ENCODE measurements at places on chromosomes 7 and 10.

GRCh38 chr7:4486907-4487306 lies 195.2 kb upstream of the FOXK1 start:
- no peak for DNase-seq

DNA sequence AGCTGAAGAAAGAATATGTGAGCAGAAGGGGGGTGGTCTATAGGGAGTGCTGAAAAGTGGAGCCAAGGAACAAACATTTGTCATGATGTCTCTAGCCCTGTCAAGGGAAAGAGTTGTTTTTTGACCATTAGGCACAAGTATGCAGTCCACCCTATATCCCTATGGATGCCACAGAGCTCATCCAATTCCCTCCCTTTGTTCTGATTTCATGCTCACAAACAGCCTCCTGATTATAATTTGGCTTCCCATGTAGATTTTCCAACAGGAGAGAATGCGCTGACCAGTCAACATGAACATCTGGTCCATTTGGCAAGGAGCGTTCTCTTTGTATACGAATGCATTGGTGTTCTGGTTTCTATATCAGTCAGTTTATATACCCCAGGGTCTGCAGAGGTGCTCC lies 12.1 kb upstream of the CEP41 start:
- no peak for DNase-seq

DNA sequence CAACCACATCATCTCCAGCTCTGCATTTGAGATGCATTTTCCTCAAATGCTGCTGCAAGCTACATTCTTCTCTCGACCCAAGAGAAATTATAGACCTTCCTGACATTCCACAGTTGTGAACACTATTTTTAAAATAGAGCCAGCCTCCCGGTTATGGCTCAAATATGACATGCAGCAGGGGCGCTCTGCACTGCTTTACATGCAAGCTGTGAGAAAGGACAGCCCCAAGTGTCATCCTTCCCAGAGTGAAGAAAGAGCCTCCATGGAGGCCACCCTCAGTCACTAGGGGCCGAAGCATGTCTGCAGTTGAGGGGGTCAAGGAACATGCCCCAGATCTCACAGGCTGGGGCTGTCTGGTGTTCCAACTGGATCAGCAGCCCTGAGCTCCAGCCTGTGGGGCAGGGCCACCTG lies 63.9 kb upstream of the CHST15 start:
- no peak for DNase-seq

DNA sequence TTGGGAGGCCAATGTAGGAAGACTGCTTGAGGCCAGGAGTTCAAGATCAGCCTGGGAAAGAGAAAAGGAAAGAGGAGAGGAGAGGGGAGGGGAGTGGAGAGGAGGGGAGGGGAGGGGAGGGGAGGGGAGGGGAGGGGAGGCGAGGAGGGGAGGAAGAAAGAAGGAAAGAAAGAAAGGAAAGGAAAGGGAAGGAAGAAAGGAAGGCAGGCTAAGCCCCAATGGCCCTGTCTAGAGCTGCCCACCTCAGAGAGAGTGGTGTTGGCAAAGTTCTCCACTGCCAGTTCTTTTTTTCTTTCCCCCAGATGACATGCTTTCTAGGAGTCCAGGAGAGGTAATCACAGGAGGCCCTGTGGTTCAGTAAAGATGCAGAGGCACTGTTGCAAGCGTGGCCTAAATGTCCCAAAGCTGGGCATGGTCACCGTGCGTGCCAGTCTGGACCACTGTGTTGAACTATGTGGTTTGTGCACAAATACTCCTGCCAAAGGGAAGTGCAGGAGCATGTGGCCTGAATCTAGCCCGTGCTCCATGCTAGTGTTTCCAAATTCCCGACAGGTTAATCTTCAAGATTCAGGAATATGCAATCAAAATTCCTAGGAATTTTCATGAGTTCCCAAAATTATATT lies 39.7 kb downstream of the ODAD2 start:
- DNase-seq, result no peak

DNA sequence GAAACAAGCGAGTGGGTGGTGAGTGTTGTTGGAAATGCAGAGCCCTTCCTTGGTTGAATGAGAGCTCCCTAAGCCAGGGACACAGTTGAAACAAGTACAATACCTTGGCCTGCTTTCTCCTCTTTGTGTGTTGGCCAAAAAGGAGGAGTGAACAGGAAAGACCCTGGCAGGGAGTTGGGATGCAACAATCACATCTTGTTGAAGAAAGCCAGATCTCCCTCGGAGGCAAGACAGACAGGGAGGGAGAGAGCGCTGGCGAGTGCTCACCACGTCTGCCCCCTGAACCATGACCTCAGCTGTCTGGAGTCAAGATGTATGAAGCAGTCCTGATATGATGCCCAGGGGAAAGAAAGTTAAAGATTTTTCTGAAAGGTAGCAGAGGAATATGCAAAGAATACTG lies 66.8 kb downstream of the ADAM12 start:
- DNase-seq, result no peak

GRCh38 chr7:42522227-42522991 lies 285.4 kb upstream of the GLI3 start:
- DNase-seq, result no peak

GRCh38 chr10:102066399-102067088 lies 1.4 kb downstream of the HPS6 start:
- no peak for DNase-seq

All from OCI-LY7 (cell line).